ENCODE measurements at places on chromosomes 12 and 14.

DNA sequence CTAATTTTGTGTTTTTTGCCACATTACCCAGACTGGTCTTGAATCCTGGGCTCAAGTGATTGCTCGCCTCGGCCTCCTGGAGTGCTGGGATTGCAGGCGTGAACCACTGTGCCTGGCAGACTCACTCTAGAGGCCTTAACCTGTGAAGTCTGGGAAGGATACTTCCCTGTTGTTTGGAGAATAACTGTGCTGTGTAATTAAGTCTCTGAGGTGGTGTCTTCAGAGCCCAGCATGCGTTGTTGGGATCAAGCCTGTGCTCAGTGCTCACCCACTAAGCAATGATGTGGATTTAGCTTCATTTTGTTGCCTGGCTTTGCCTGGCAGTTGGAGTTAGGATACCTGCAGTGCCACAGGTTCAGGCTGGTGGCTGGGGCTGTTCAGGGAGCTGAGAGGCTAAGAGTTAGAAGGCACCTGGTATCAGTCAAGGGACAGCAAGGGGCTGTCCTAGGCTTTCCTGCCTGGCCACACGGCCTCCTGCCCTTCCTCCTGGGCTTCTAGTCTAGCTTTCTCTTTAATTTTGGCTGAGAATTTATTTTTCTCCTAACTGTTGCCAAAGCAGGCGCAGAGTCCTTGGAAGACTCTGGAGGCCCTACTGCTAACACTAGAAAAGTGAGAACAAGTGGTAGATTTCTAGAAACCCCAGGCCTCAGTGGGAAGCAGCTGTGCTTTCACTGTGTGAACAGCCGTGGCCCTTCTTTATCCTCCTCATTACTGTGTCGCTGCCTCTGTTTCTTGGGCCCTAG is 38.5 kb downstream of the EP400 start:
- no peak for DNase-seq

DNA sequence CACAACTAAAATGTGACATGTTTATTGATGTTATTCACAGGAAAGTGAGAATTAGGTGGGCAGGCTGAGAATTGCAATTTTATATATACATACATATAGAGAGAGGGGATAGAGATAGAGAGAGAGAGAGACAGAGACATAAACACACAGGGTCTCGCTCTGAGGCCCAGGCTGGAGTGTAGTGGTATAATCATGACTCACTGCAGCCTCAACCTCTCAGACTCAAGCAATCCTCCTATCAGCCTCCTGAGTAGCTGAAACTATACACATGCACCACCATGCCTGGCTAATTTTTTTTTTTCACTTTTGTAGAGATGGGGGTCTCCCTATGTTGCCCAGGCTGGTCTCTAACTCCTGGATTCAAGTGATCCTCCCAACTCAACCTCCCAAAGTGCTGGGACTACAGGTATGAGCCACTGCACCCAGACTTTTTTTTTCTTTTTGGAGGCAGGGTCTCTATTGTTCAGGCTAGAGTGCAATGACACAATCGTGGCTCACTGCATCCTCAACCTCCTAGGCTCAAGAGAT is 49.1 kb downstream of the R3HDM2 start:
- DNase-seq = no peak

DNA sequence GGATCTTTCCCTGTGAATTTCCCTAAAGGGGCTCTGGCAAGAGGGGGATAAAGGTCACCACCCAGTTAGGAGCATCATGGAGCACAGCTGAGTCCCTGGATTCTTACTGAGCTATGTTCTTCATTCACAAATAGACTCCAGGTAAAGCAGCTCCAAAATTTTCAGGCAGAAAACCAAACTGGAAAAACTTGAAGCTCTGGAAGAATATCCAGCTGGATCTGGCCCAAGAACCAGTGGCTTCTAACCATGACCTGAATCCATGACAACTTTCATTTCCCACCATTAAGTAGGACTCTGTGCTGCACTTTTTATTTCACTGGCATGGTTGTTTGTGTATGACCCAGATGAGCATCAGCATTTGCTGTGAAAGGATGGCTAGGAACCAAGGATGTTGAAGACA is 180.4 kb upstream of the FKBP4 start:
- DNase-seq = no peak

DNA sequence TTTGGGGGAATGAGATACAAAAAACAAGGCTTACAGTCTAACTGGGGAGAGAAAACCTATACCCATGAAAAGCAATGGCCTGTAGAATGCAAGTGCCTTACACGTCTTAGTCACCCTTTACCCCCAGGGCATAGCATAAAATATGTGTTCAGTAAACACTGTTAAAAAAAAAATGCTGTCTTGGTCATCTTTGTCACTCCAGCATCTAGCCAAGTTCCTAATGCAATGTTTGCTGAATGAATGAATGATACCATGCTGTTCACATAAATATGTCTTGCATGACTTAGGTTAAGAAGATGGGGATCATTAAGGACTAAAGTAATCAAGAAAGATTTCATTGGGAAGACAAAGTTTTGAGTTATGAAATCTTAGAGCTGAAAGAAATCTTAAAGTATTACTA is 38.5 kb downstream of the PPP2R5E start:
- DNase-seq = no peak

- no peak for DNase-seq
Observed at GRCh38 chr14:101948666-101949216, 15.6 kb upstream of the DYNC1H1 start.

Measured in stimulated activated CD4-positive, alpha-beta T cell treated with anti-CD3 and anti-CD28 coated beads, Interleukin-2, amount 100 ng/mL, for 48 hours (primary cell).